Activated CD8-positive, alpha-beta memory T cell treated with anti-CD3 and anti-CD28 coated beads, Interleukin-2, amount 50 U/mL, for 48 hours (primary cell): ENCODE measurements at places on chromosomes 2 and 18.

GRCh38 chr2:223601932-223602666 is at the start of gene SCG2:
SCG2 (minus strand) TSS chr2:223602361; CDS start chr2:223599282, 3,079 bp downstream.
- DNase-seq: peak; percentile 61

DNA sequence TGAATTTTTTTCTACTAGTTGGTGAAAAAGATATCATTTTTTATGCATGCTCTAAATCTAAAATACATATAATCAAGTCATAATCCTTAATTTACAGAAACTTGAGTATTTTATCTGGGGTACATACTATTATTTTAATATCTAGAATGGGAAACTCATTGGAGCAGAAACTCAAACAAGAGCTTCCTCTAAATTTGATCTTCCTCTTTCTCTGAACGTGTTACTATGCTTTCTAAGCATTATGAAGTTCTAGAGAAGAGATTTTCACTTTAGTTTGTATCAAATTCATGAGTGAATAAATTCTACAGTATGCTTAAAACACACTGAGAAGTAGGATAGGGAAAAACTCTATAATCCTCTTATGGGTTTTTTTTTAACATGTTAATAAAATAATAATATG is 20.6 kb upstream of the SLC38A11 start:
- no peak for DNase-seq

- DNase-seq: no peak
These were observed 105.5 kb downstream of the TDRD15 start for GRCh38 chr2:21229302-21229701.

DNA sequence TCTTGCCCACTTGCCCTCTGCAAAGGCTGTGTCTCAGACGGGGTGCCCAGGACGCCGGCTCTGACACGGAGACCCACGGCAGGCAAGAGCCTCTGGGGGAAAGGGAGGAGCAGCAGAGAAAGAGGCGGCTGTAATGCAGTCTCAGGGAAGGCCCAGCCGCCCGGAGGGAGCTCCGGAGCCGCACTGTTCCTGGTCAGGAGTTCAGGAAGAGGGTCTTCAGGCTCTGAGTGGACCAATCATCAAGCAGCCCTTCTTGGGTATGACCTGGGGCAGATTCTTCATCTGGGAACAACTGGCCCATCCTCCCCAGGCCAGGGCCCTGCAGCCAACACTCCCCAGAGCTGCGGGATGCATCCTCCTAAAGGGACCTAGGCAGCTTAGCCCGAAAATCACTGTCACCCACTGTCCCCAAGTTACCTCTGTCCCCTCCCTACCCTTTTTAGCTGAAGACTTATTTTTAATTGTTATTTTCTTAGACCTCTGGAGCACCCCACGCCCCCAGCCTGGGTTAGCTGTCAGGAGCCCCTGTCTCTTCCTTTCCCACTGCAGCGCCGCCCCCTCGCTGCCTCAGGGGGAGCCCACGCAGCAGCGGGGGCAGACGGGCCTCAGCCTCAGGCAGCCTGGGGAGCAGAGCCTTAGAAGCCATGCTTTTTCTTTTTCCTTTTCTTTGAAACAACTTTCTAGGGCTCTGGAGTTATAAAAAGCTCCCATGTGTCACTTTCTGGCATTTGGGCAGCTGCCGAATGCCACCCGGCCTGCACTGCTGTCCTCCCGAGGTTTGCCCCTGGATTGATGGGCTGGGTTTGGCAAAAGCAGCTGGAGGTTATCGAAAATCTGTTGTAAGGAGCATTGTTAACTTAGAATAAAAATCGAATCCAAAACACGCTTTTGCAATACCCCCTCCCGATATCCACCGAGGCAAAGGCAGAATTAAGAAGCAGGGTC is 644 bp upstream of the NEU2 start:
- no peak for DNase-seq

GRCh38 chr2:130840506-130840905 is 3.8 kb downstream of the ARHGEF4 start:
- no peak for DNase-seq

GRCh38 chr18:48904847-48905394 is 45.8 kb downstream of the SMAD7 start:
- DNase-seq: no peak

GRCh38 chr2:160347269-160347863 is 146.2 kb downstream of the RBMS1 start:
- no peak for DNase-seq

DNA sequence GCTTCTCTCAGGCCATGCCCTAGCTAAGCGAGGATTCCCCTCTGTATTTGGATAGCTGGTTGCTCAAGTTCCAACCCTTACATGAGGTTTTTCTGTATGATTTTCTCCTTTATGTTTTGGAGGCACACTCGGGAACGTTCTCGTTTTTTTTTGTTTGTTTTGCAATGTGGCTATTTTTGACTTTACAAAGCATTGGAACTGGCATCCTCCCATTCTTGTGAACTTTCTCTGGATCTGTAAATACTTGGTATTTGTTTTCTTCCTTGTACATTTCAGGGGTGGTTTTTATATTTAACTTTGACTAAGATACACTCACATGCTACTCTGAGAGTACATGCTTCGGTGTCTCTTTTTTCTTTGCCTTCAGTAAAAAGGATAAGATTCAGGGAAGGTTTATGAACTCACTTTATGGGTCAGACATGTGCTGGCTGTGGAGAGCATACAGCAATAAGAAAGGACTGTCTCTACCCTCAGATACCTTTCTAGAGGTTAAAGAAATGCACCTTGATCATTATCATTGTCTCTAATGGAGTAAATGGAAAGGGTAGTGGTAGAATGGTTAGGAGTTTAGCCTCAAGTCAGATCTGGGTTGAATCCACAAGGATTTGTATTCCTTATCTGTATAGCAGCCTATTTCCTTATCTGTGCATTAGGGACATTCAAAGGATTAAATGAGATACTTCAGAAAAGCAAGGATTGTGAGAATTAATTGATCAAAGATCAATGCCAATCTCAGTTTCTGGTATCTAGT is 61.9 kb downstream of the MEIS1 start:
- no peak for DNase-seq

DNA sequence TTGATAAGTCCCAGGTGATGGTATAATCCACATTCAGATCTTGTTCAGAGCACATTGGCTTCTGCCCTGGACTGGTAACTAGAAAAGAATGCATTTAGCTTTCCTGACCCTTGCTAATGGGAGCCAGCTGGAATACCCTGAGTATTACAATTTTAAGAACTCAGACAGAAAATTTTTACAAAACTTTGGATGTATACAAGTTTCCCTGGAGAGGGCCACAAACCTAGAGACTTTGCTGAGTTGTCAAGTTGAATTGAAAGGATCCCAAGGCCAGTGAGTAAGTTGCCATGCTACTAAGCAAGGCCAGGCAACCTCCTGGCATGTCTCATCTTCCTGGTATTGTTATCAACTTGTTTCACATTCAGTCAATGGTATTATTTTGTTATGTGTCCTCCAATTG is 20.0 kb upstream of the NABP1 start:
- no peak for DNase-seq

- DNase-seq: no peak
These were observed 52.8 kb upstream of the SPP2 start for GRCh38 chr2:233997707-233998106.

GRCh38 chr2:85111819-85112281 is 21.3 kb upstream of the TCF7L1 start:
- DNase-seq: no peak

GRCh38 chr2:150224321-150224720 is 263.1 kb downstream of the RND3 start:
- no peak for DNase-seq

DNA sequence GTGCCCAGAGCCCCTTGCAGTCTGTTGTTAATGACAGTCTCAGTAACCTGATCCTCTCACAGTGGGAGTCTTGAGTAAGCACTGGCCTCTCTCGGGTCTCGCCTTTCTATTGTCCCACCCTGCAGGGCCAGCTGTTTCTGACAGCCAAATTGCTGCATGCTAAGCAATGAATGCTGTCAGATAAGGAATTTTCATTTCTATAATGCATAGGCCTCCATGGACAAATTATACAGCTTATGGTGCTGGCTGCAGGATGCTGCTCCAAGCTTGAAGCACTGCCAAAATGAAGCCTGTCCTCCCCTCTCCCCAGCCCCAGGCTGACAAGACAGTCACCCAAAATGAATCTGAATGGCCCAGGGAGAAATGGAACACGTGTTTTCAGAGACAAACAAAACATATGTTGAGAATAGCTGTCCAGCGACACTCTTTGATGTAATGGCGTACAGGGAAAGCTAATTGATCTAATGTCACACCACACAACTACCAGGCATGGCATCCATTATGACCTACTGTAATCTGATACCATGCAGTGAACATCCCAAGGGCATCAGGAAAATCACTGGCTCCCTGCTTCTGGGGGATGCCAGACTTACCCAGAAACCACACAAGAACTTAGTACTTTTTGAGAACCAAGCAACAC is 36.8 kb downstream of the ACVR1 start:
- DNase-seq: no peak

DNA sequence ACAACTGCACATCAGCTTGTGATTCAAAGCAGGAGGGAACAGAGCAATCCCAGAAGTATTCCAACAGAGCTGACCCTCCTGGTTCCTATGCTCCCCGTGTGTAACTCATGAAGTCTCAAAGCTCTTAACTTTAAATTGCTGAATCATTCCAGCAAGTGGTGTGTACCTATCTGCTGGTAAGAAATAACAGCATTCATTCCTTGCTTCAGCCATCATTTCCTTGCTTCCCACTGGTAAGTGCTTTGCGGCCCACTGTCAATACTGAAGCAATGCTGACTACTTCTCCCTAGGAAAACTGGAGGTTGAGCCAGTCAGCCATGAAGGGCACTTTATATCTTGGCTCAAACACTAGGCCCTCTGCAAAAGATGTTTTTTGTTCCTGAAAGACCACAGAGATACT is 222.4 kb downstream of the EXOC6B start:
- no peak for DNase-seq

DNA sequence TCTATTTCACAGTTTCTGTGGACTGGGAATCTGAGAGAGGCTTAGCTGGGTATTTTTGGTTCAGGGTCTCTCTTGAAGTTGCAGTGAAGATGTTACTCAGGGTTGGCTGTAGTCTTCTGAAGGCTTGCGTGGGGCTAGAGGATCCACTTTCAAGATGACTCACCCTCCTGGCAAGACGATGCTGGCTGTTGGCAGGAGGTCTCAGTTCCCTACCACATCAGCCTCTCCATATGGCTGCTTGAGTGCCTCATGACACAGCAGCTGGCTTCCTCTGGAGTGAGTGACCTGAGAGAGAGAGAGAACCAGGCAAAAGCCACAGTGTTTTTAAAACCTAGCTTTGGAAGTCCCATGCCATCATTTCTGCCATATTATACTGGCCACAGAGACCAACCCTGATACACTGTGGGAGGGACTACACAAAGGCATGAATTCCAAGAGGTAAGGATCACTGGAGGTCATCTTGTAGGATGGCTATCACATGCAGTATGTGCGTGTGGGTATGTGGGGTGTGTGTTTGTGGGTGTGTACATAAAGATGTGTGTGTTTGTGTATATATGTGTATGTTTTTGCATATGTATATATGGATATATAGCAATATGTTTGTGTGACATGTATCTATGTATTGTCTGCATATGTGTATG is 25.1 kb downstream of the DNPEP start:
- no peak for DNase-seq

DNA sequence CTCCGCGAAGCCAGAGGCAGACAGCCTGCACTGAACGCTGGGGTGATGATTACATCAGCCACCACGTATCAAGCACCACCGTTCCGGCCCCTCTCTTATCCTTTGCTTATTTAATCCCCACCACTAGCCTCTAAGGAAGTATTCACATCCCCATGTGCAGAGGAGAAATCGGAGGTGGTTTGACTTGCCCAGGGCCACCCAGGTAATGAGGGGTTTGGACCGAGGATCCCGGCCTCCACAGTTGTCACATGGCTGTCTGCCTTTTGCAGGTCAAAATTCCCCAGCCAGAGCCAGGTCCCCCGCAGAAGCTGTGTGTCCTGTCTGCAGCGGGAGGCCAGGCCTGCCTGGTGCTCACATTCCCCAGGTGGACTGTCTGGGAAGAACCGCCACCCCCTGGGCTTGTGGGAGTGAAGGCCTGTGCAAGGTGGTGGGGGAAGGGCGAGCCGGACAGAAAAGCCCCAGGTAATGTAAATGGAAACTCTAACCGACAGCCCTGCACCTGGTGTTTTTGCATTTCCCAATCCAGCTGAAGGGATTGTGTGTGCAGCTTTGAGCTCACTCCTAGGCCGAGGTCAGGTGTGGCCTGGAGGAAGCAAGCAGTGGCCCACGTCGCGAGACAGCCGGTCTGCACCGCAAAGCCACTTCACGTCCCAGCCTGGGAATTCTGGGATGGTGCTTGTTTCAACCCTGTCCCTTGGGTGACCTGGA is 108.5 kb upstream of the ID2 start:
- no peak for DNase-seq

DNA sequence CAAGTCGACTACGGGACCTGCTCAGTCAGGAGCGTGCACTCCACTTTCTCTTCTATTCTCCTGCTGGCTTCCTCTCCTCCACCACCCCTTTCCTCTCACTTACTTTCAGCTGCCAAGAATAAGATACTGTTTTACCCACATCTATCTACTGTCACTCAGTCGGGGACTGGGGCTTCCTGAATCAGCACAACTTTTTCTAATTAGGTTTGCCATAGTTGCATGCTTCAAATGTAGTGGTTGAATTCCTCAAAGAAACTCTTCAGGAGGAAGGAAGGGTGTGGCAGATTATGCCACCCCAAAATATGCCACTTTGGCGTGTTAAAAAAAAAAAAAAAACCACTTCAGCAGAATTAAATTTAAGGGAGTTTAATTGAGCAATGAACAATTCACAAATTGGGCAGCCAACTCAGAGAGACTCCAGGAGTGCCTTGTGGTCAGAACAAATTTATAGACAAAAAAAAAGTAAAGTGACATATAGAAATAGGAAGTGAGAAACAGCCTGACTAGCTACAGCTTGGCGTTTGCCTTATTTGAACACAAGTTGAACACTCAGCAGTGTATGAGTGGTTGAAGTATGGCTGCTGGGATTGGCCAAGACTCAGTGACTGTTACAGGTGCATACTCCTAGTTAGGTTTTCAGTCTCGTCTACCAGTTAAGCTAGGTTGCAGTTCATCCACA is 32.5 kb upstream of the RMDN2 start:
- no peak for DNase-seq

- no peak for DNase-seq
These were observed 2.8 kb downstream of the ASB18 start for GRCh38 chr2:236261452-236261851.

DNA sequence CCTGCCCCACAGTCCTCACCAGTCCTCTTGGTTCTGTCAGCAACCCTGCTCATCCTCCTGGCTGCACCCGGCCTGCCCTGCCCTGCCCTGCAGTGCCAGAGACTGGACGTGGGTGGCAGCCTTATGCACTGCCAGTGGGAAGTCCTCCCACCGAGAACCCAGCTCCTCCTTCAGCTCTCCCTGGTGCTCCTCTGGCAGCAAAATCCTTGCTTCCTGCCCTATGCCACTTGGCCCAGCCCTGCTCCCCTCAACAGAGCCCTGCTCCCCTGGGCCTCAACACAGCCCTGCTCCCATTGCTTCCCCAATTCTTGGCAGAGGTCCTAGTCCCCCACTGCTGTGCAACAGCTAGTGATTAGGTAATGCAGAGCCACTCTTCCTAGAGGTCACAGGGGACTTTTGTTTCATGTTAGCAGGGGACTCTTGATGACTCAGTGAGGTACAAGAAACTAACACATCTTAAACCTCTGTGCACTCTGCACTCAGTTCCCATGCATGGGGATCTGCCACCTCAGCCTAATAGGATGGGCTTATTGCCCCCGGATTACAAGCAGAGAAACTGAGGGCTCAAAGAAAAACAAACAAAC is 58.0 kb upstream of the EDAR start:
- DNase-seq: no peak
